ENCODE measurements at places on chromosomes 4 and X.
A peak's percentile ranks its signal among the peaks of the same experiment; 100 is the strongest.

- DNase-seq, result no peak
These were observed 87.3 kb downstream of the PRSS12 start for GRCh38 chr4:118265312-118266144.

DNA sequence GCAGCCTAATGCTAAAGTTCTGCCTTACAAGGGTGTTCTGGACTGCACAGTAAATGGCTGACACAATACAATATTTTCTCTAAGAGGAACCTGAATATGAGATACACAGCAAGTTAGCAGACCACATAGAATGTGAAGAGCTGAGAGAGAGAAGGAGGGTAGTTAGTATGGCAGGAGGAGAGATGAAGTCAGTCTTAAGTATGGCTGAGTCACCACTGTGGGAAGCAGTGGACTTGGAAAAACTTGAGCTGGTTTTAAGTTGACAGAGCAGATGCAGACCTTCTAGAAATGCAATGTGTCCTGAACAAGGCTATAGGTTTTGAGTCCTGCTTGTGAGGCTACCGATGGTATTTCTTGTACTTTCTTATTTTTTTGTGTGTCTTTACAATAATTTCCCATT, 172.5 kb downstream of the SH2D1A start:
- DNase-seq, result no peak

DNA sequence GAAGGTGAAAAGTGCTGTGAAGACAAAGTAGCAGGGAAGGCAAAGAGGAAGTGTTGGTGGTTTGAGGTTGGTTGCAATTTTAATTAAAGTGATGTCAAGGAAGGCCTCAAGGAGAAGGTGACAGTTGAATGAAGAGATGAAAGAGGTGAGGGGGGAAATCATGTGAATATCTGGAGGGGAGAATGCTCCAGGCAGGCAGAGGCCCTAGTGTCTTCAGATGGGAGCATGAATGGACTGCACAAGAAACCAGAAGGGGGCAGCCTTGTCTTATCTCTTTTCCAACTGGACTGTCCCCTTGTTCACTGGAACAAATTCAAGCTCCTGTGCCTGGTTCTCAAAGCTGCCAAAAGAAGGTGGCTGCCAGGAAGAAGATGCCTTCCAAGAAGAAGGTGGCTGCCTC, 68.4 kb downstream of the MAOB start:
- no peak for DNase-seq

DNA sequence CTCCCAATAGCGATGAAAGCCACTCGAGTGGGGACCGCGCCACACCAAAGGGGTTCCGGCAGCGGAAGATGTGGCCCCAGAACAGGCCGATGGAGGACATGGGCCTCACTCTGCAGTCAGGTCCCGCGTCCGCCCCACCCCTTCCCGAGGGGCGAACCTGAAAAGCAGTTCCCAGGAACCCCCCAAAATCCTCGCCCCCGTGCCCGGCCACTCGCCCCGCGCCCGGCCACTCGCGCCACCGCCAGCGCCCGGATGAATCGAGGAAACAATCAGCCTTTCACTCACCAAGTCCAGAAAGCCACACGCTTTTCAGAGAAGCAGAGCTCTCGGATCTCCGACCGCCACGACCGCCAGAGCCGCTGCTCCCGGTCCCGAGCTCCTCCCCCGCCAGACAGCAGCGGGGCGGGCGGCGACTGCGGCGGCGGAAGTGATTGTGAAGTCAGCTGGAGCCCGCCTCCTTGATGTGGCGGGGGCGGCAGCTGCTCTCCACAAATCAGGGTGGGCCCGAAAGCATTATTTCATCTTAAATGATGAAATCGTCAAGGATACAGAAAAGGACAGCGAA, at the start of gene PJA1:
Gene PJA1 (minus strand): TSS at position 367 of the 565 bp plus-strand sequence. CDS start 2,380 bp downstream, outside the sequence.
- DNase-seq, result peak; percentile 58

GRCh38 chrX:24877854-24878650, 137.7 kb downstream of the ARX start:
- DNase-seq, result no peak

GRCh38 chr4:7822877-7823276, 116.8 kb downstream of the AFAP1 start:
- DNase-seq, result no peak

DNA sequence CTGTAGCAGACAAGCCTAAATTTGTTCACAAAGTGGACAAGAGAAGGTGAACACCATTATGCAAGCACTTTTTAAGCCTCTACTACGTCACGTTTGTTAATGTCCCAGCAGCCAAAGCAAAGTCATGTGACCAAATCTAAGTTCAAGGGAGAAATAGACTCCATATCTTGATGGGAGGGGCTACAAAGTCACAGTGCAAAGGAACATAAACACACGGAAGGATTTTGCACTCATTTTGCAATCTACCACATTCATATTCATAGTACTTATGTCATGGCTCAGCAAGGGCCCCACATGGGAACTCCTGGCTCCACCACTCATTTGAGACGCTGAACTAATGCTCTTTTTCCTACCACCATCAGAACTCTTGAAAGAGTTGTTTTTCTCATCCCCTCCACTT, 139.0 kb upstream of the JADE1 start:
- DNase-seq, result no peak

DNA sequence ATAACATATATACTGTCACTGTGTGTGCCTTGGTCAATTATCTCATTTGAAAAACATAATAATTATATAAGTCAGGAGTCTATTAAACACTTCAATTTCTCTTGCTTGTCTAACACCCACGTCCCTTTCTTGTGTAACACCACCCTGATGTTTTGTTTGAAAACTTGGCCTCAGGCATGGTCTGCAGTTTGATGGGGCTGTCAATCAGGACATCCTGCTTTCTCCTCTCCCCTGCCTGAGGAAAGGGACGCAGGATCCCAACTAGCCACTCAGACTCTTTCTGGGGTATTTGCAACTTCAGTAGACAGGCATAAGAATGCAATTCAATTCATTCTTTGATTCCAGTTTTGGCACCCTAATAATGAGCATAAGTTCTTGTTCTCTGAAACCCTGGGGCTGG, 48.8 kb downstream of the DKK2 start:
- no peak for DNase-seq

DNA sequence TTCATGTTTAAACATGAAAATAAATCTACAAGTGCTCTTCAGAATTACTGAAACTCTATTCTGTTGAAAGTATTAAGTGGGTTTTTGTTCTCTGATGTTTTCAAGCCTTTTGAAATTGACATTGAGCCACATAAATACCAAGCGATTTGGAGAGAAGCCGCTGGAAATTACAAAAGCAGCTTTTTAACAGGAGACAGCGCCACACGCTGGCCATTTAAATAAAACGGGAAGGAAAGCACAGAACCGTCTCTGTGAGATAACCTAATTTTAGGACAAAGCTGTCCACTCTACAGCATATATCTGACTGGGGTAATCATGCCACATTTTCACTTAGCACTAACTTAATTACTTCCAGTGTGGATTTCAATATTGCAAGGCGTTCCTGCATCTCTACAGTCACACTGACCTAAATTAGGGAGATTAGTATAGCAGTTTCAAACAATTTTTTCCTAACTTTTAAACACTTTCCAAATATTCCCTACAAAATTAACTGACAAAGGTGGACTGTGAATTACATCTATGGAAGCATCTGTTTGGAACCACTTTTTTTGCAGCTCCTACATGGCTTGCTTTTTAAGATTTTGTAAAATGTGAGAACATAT, 6.8 kb upstream of the ANOS1 start:
- no peak for DNase-seq

GRCh38 chrX:9282325-9282724, 182.5 kb upstream of the TBL1X start:
- DNase-seq, result no peak

DNA sequence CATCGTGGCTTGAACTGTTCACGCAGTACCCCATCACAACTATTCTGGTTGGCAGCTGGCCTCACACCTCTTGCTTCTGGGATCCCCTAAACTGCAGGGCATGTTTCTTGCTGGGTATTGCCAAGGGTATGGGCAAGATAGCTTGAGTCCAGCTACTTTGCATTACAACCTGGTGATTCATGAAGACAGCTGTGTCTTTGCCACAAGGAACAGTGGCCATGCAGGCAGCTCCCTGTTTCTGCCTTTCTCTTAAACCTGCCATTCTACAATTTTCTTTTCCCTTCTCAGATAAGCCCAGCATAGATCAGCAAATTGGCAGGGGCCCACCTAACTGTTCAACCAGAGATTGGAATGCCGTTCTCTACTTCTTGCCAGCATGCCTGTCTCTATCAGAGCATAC, 42.8 kb downstream of the TENM3 start:
- no peak for DNase-seq

DNA sequence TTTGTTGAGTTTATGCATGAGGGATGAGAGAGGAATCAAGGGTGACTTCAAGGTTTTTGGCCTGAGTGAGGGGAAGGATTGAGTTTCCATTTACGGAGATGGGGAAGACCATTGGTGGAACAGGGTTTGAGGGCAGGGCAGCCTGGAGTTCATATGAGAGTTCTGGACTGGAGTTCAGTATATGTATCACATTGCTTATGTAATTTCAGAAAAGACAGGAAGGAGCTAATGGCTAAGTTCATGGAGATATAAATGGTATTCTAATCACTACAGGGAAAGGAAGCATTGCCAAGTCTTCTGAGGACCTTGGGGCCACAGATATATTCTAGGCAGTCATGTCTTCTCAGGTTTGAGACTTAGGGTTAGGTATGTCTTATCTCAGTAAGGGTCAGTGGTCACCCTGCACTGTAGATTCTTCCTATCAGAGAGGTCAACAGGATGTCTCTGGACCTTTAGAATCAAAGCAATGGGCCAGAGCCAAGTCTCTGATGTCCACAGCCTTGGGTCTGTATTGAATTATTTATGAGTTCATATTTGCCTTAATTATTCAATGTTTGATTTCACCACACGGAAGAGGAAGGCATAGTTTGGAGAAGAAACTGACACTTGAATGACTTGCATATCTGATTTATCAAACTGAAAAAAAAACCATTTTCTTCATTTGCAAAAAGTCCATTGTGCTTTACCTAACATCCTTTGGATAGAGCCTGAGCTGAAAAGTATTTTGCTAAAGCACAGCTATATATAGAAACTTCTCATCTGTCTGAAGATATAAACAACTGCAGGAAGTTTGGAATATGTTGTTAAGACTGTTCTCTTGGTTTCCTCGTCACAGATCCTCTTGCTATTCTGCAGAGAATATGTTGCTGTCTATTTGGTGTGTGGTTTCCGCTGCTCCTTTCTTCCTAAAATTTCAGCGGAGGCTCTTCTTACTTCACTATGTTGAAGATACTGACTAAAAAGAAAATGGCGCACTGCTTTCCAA, 139.5 kb downstream of the PDGFRA start:
- no peak for DNase-seq

DNA sequence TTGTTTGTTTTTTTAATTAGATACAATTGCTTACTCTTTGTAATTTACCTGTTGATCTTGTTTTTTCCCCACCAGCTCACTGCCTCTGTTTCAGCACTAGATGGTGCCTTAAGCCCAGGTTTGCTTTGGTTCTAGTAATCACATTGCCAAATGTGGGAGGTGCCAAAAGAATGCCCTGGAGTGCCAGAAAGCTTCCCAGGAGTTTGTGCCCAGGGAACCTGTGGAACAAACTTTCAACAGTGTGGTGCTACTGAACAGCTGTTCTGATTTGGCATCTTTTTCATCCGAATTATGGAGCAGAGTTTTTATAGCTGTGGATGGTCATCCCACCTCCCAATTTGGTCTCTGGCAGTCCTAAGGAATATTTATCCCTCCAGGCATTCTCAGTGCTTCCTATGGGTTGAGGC, 1000.7 kb downstream of the STIM2 start:
- no peak for DNase-seq

GRCh38 chr4:76029300-76029699, 6.0 kb upstream of the CXCL10 start:
- DNase-seq, result no peak

DNA sequence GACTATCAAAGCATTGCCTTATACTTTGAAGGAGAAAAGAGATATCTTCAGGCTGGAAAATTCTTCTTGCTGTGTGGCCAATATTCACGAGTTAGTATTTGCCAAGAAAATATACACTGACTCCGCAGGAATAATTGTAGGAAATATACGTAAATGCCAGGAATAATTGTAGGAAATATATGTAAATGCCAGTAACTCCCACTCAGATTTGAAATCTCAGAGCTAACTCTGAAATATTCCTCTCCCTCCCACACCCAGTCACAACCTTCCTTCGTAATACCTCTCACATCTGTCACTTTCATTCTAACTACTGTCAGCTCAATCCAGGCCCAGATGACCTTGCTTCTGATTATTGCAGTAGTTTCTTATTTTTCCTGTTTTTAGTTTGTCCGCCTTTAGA, 73.5 kb downstream of the WDR19 start:
- no peak for DNase-seq

All from central memory CD8-positive, alpha-beta T cell (primary cell).